ENCODE measurements at places on chromosomes 2 and 18.

GRCh38 chr2:142603759-142604158, 273.7 kb upstream of the KYNU start:
- DNase-seq: no peak

DNA sequence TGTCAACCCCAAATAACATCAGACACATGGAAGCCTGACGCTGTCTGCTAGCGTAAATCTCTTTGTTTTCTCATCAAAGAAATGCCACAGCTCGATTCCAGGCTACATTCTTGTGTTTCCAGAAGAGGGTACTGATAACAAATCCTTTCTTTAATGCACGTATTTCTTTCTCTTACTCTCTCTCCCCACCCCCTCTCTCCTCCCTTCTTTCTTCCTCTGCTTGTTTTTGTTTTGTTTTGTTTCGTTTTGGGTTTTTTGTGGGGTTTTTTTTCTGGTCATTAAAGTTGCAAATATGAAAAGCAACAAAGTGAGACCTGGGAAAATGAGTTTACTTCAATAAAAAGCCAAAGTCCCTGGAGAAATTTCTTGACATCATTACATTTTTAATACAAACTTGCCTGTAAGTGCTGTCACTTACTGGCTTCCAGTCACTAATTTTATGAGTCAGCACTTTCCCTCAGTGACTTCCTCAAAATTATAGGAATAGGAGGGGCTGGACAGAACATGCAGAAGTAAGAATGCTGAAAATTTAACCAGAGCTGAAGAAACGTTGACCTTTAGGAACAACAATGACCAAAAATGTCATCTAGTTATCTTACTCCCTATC, 106.7 kb upstream of the NABP1 start:
- no peak for DNase-seq

- no peak for DNase-seq
Measured at GRCh38 chr2:10404324-10405143, 43.6 kb downstream of the ODC1 start.

GRCh38 chr2:233828546-233829192, 25.7 kb downstream of the HJURP start:
- DNase-seq: no peak

GRCh38 chr18:13543811-13544732, 182.3 kb downstream of the FAM210A start:
- DNase-seq: no peak

GRCh38 chr2:86382108-86382507, 44.7 kb upstream of the REEP1 start:
- no peak for DNase-seq

DNA sequence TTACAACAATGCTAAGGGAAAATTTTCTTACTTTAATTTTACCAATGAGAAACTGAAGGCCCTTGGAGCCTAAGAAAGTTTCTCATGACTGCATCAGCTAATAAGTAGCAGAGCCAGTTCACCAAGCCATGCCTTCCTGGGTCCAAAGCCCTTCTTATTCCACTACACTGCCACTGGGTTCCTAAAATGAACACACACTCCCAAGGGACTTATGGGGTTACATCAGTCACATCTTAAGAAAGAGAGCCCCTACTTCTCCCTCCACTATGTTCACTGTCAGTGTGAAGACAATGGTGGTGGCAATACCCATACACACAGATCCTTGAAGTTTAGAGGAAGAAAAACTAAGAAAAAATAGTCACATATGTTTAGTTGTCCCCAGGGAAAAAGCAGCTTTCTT, 20.6 kb downstream of the MBD2 start:
- no peak for DNase-seq

DNA sequence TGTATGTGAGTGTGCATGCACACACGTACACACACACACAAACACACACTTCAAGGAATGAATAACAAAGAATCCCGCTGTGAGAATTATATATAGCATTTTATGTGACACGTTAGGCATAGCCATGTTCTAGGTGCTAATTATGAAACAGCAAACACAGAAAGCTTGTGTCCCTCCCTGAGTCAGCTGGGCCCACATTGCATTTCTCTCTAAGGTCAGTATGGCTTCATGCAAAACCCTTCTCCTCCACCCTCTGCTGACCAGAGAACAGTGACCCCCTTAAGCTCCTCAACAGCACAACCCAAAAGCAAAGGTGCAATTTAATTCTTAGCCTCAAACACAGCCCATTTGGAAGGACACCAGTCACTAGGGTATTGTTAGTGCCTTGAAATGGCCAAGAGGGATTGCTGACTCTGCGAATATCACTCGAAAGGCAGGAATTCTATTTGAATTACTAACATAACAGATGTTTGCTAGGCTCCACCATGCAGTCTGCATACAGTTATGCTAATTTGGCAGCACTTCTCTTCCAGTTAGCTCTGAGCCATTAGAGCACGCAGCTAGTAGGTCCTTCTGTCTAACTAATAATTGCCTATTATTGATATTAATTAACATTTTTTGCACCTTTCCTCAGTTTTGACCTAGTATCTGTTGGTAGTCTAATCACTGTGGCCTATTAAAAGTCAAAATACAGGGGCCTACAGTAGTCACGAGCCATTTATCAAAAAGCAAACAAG, 149.0 kb downstream of the LNPK start:
- DNase-seq: no peak

- no peak for DNase-seq
Measured at GRCh38 chr2:24985511-24985910, 13.8 kb upstream of the DNAJC27 start.

- DNase-seq: no peak
Measured at GRCh38 chr2:187338679-187339121, 109.4 kb downstream of the CALCRL start.

DNA sequence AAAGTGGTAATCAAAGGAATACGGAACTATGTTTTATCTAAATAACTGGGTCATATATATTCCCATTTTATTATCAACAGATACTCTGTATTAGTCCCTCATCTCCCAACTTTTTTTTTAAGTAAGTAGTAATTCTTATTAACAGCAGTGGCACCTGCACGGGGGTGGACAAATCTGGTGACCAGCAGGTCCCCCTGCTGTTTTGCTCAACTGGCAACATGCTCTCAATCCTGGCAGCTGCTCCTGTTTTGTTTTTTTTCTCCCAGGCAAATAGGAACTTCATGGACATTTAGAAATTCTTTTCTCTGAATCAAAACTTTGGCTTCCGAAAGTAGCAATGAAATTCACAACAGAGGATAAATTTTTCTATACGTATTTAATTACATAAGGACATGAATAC, 193.5 kb downstream of the SS18 start:
- no peak for DNase-seq

GRCh38 chr2:105262651-105263091, 21.1 kb downstream of the GPR45 start:
- DNase-seq: no peak

GRCh38 chr2:122368576-122369243, 613.3 kb downstream of the TSN start:
- no peak for DNase-seq

- DNase-seq: no peak
Measured at GRCh38 chr2:48527226-48527885, 2.6 kb upstream of the STON1 start.

DNA sequence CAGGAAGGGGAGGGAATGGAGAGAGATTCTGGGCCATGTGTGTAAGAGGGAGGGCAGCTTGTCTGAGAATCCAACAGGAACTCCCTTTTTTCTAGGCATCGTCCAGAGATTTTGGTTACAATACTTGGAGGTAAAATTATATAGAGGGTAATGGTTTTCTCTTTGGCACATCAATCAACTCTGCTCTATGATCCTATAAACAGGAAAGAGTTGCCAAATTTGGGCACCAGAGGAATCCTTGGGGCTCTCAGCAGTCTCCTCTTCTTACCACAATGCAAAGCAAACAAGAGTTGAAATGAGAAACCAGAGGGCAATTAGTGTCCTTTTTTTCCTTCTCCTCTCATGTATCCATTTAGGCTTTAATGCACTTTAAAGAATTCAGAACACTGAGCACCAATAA, 243.4 kb downstream of the SLC8A1 start:
- no peak for DNase-seq

Measured in stimulated activated CD8-positive, alpha-beta memory T cell treated with anti-CD3 and anti-CD28 coated beads, Interleukin-15, amount 100 ng/mL, for 24 hours (primary cell).